ENCODE measurements at places on chromosomes 13 and 19.

GRCh38 chr13:24734950-24735349, 29.0 kb upstream of the RNF17 start:
- no peak for DNase-seq

DNA sequence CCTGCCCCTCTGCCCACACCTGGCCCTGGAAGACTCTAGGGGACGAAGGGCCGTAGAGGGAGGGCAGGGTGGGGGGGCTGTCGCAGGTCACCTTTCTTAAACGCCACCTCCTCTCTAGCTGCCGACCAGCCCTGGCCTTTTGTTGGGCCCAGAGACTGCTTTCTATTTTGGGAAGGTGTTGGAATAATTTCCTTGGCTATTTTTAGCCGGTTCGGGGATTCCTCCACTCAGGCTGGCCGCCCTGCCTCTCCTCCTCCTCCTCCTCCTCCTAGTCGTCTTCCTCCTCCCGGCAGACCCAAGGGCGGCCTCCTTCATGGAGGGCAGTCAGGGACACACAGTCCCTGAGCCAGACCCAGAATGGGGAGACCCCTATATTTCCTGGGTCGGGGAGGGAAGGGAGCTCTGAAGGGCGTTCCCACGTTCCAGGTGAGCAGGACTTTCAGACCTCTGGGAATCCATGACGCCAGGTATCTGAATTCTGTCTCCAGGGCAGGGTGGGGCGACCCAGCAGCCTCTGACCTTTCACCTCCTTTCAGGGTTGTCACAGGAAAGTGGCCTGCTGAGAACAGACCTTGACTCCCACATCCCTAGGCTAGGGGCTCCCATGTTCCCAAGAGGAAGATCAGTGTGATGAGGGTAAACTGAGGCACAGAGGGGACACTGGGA, 19.9 kb downstream of the GADD45B start:
- DNase-seq, result no peak

GRCh38 chr19:51271067-51271466, 20.2 kb downstream of the SIGLECL1 start:
- DNase-seq, result no peak

GRCh38 chr19:46124638-46125115, at the start of gene IGFL3:
Gene IGFL3, minus strand, starts transcription at chr19:46124688. Its CDS starts 39 bp downstream, at chr19:46124649.
- DNase-seq, result no peak

GRCh38 chr13:24540236-24541126, 27.9 kb upstream of the PARP4 start:
- no peak for DNase-seq

Data from NCI-H526 (cell line).